ENCODE measurements at places on chromosomes 2 and 18.
A peak's percentile ranks its signal among the peaks of the same experiment; 100 is the strongest.

DNA sequence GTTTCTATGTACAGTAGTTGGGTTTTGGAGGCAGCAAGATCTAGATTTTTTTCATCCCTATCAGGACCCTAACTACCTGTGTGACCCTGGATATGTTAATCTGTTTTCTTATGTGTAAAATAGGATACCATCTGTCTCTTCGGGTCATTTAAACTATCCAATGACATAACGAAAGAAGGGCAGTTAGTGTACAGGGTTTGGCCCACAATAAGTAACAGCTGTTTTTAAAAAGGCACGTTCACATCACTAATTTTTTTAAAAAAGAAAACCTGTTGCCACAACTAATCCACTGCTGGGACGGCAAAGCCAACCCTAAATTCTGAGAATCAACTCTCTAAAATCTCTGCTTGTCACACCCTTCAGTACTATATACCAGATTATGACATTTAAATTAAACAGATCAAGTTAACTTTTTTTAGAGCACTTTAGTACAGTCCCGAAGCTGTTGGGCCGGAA lies 869 bp downstream of the USP40 start:
- no peak for DNase-seq

GRCh38 chr2:214899751-214900150 lies 90.3 kb upstream of the BARD1 start:
- DNase-seq, result no peak

DNA sequence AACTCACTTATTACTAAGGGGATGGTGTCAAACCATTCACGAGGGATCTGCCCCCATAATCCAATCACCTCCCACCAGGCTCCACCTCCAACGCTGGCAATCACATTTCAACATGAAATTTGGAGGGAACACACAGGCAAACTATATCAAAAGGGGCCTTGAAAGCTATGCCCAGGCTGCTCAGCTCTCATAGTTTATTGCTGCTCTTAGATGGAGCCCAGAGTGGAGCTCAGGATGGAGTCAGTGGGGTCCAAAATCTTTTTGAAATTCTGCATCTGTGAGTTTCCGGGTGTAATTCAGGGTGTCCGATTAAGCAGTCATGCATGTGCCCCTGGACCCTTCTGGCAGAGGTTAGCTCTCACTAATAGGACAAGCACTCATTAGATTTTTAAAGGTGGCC lies 24.3 kb downstream of the RHOB start:
- no peak for DNase-seq

DNA sequence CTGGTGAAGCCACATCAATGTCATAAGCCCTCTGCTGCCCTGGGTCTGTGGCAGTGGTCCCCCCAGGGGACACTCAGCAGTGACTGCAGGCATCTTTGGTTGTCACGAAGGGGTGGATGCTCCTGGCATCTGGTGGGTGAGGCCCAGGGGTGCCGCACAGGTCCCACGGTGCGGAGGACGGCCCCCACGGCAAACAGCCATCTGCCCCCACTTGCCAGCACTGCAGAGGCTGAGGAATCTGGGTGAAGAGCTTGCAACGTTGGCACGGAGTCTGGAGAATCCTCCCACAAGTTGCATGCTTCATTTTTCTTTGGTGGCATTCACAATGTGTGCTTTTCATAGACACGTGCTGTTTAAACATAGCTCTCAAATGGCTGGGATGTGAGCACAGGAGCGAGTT lies 105.1 kb upstream of the PXDN start:
- DNase-seq, result no peak

GRCh38 chr2:235504441-235505180 lies 10.8 kb downstream of the AGAP1 start:
- DNase-seq, result no peak

DNA sequence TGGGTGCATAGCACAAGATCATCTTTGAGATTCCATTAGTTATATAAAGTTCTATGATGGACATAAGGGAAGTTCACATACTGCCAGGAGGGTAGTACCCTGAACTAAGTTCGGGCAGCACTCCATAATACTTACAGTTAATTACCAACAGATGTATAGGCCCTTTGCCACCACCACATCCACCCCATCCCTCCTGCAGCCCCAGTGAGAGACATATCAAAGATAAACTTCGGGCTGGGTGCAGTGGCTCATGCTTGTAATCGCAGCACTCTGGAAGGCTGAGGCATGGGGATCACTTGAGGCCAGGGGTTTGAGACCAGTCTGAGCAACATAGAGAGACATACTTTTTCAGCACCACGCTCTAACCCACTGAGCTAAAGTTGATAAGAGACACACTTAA lies 46.4 kb upstream of the NPAS2 start:
- no peak for DNase-seq

GRCh38 chr2:196266855-196267254 lies 95.5 kb upstream of the STK17B start:
- no peak for DNase-seq

GRCh38 chr2:48906633-48907032 lies 151.1 kb upstream of the LHCGR start:
- DNase-seq, result no peak

- no peak for DNase-seq
These were observed 469.4 kb upstream of the SPRED2 start for GRCh38 chr2:65901756-65902155.

DNA sequence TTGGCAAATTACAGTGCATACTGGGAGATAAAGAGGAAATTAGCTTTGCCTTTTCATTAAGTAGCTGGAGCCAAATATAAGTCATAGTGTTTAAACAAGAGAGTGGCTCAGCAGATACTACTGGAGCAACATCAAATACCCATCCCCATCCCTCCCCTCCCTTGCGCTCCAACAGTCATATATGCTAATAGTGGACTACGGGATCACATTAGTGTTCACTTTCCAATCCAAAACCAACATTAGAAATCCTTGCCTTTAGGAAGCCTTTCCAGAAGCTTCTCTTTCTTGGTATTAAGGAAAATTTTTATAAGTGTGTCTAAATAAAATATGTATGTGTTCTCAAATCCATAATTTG lies 1669.3 kb downstream of the SUCLG1 start:
- no peak for DNase-seq

GRCh38 chr2:14944562-14945346 lies 312.2 kb downstream of the LRATD1 start:
- DNase-seq, result peak; percentile 96

DNA sequence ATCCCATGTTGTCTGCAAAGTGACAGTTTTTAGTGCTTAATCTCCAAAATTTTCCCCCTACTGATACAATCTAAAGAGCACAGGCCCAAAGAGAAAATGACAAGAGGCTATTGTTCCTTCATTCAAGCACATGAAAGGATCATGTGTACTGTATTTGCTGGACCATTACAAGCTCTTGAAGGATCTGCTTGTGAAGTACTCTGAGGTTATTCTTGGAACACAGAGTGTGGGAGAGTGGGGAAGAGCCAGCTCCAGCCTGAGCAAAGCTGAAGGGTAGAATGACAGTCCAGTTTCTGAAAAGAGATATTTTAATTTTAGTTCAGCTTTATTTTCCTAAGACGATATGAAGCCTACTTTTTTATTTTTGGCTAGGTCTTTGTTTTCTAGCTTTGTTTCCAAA lies 112.2 kb downstream of the GALNT3 start:
- DNase-seq, result no peak

DNA sequence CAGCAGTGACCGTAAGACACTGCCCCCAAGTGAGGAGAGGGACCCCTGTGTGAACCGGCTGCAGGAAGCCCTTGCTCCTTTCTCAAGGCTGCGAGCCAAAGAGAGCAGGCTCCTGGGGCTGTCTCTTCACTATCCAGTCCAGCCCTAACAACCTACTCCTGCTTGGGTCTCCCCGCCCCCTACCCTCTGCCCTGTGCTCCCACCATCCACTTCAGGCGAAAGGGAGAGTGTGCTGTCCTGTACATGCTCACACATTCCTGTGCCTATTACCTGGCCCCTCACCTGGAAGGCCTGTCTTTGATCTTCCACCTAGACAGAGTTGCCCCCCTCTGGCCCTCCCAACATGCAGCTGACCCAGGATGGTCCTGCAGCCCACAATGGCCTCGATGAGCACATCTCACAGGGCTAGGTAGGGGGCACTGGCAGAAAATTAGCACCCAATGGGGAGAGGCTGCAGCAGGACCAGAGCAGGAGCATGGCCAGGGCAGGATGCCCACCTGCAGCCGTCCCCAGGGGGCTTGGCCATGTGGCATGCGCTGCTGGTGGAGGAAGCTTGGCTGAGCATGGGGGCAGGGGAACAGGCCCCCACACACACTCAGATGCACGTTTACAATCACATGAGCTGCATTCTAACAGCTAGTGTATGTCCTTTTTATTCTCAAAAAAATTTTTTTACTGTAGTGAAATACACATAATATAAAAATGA lies 93.5 kb downstream of the POLR1A start:
- DNase-seq, result no peak

DNA sequence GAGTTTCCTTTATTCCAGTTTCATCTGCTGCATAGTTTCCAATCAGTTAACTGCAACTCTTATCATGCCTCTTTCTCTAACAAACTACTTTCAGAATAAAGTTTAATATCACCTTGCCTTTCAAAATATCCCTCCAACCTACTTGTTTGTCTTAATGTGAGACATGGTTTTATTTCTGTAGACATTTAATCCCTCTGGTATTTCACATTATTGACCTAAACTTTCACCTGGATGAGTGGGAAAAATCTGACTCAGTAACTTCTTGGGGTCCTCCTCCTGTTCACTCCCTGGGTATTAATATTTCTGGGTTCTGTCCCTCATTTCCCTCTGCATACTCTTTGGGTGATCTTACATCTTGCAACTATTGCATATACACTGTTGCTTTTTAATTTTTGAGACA lies 27.9 kb downstream of the MSH6 start:
- no peak for DNase-seq

DNA sequence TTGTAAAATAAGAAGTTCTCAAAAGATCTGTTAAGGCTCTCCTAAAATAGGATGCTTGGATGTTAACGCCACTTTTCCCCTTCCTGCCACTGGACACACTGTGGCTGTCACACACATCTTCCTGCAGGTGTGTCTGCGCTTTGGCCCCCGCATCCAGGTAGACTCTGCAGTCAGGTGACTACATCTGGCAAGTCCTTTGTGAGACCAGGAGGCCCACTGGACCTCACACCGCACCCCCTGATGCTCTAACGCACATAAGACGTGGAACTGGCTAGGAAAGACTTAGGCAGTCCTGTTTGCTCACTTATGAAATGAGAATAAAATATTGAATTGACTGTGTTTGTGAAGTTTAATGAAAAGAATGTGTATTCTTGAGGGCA lies 67.6 kb upstream of the PXDN start:
- no peak for DNase-seq

GRCh38 chr18:45008694-45009413 lies 328.2 kb downstream of the SETBP1 start:
- DNase-seq, result no peak

DNA sequence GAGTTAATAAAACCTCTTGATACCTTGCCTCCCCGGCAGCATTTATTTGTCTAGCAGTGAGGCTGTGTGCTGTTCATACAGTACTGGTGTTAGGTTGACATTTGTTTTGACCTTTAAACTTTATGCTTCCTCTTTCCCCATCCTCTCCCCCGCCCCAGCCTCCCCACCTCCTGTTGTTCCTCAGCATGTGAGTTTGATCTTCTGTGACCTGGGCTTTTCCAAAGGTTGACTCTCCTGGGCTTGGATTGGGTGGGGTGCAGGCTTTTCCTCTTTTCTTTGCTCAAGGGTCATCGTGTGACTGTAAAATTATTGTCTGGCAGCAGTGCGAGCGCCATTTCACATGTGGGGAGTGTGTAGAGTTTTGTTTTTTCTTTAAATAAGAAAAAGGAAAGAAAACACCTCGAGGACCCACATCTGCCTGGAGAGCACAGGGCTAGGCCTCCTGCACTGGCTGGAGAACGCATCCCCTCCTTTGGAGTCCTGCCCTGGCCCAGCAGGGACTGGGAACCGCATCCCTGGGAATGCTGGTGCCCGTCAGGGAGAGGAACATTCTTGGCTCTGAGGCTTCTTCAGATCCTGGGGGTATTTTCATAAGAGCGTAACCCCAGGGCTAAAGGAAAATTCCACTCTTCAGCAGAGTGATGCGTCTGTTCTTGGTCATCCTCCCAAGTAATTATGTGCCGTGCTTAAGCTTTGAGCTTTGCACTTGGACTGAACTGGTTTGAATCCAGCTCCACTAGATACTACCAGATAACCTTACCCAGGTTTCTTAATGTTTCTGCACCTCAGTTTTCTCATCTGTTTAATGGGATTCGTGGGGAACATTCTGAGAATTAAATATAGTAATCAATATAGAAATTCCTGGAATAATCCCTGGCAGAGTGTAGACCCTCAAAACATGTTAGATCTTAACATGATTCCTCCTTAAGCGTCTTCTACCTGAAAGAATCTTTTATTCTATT lies 91.5 kb downstream of the SETBP1 start:
- no peak for DNase-seq

DNA sequence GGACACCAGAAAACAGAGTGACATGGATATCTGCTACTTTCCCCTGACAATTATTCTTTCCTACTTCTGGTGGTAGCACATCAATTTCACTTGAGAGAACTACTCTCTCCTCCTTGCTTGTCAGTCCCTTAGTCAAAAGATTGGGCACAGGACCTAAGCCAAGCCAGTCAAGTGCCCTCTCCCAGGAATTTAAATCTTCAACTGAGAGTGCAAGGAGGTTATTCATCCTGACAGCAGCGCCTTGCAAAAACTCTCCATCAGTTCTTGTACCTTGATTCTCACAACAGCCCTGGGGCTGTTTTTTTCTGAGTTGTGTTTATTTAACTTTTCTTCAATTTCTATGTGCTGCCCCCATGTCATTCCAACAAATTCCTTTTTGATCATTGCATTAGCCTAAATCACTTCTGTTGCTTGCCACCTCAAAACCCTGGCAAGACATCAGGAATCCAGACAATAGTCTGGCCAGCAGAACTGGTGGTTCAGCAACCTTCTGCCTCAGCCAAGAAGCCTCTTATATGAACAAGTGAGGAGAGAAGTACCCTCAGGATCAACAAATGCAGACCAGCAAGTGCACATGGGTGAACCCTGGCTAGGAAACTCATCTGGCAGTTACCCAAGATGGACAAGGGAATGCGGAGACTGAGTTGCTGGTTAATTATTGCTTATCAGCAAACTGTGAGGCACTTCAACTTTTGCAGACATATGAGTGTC lies 19.4 kb downstream of the COL4A3 start:
- DNase-seq, result no peak

DNA sequence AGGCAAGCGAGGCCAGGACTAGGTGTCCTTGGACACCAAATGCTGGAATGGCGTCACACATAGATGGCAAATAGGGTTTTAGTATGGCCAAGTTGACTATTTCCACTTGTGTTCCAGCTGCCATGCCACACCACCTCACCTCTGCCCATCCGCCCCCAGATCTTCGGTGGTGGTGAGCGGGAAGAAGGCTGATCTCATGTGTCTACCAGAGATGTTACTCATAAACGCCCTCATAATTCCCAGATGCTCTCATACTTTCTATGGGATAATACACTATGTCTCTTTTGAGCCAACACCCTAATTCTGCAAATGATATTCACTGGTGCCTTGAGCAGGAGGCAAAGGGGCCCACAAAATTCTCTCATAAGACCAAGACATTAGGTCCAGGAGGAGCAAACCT lies 281.1 kb upstream of the FN1 start:
- no peak for DNase-seq

All from NCI-H2171 (cell line).